Posterior vena cava (tissue), 2 donors: ENCODE measurements at places on chromosomes 13 and 19. TPM values are rescaled to one million over a fixed set of nuclear protein-coding genes. Genes with fewer than 3 reads are reported as not detected.

The KLK2 gene
- total RNA-seq, result not detected

The ZNF846 gene
- 13.5 TPM for total RNA-seq

DNA sequence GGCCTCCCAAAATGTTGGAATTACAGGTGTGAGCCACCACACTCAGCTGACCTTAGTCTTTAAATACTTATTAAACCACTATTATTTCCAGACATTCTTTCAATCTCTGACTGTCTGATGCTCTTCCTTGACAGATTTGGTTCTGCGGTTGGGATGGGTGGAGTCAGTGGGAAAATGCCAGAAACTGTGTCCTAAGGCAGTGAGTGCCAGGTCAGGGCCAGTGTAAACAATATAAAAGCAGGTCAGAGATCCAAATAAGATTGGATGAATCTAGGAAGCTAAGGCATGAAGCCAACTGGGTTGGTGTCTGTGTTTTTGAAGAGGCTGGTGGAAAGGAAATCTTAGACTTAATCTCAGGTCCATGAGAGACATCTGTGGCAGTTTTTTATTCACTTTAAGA is 74.7 kb downstream of the KLF5 start:
- no peak for DNase-seq

DNA sequence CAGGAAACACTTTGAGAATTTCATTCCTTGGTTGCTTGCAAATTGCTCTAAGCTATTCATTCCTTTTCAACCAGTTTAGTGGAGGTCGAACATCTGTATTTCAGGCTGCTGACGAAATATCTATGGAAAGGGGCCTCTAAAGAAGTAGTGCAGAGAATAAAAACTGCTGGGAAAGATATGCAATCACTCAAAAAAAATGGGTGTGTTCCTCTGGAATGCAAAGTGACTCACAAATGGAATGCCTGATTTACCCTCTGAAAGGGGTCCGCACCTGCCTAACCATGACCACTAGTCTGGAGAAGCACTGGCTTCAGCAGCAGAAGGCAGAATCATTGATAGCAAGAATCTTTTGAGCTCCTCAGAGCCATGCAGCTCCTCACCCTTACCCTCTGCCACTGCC is 129.4 kb downstream of the PCDH9 start:
- no peak for DNase-seq

DNA sequence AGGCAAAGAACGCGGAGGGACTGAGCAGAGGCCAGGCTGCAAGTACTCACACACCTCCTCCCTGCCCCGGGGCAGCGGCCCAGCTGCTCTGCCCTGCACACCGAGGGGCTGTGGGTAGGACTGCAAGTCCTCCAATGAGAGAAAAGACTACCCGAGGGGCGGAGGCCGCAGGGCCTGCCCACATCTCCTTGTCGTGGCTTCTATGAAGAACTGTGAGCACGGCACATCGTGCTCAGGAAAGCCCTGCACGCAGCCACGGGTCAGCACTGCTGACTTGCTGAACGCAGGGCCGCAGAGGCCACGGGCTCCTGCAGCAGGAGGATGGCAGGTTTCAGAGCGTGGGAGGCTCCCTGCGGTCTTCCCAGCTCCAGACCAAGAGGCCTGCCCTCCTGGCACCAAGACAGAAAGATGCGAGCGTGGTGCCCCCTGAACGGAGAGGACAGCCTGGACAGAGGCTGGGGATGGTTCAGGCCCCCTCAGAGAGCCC is 37.4 kb downstream of the CEBPG start:
- DNase-seq, result no peak

GRCh38 chr13:40352802-40353562 is 313.5 kb downstream of the FOXO1 start:
- DNase-seq, result no peak

DNA sequence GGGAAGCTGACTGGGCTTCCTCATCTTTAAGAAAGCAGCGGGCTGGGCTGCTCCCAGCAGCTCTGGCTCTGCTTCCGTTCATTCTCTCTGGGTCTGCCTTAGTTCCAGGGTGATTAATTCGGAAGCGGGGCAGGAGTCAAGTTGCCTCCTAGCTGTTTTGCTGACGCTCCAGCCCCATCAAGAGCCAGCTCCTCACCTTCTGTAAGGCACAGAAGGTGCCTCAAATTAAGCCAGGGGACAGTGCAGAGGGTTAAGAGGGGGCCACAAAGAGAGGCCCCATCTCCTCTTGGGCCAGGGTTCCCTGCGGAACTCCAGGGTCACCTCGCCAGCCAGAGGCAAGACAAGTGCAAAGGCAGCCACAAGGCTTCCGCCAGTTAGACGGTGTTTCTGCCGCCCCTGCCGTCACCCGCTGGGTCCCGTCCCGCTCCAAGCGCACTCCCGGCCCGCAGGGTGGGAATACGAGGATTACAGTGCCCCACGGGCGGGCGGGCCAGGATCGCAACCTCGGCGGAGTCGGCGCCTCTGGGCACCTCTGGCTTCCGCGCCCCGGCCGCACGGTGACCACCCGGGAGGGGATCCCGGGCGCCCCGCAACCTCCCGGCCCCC is 508 bp downstream of the SLC15A1 start:
- no peak for DNase-seq

GRCh38 chr13:64993514-64994164 is 2236.5 kb downstream of the PCDH9 start:
- DNase-seq, result no peak

DNA sequence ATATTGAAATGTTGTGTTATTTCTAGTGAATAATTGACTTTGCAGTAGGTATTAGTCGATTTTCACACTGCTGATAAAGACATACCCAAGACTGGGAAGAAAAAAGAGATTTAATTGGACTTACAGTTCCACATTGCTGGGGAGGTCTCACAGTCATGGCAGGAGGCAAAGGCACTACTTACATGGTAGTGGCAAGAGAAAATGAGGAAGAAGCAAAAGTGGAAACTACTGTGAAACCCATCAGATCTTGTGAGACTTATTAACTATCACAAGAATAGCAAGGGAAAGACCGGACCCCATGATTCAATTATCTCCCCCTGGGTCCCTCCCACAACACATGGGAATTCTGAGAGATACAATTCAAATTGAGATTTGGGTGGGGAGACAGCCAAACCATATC is 9.9 kb upstream of the C5AR2 start:
- DNase-seq, result no peak

DNA sequence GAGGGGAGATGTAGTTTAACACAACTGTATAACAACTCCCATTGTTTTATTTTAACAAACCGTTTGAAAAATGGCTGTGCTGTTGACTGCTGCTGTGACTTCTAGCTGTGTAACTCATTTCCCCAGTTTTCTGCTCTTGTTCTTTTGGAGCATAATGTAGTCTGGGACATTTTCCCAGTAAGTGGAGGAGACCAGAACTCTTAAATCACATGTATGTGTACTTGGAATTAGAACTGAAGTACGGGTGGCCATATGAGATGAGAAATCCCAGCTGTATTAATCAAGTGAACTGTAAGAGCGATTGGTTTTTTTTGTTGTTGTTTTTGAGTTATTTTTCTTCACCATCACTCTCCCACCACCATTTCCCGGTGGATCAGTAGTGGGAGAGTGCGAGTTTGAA is 49.4 kb upstream of the RNF113B start:
- DNase-seq, result no peak

GRCh38 chr13:30725326-30726085 is 9.8 kb upstream of the ALOX5AP start:
- DNase-seq, result no peak

GRCh38 chr19:16345457-16345856 is 20.8 kb downstream of the KLF2 start:
- DNase-seq, result no peak

DNA sequence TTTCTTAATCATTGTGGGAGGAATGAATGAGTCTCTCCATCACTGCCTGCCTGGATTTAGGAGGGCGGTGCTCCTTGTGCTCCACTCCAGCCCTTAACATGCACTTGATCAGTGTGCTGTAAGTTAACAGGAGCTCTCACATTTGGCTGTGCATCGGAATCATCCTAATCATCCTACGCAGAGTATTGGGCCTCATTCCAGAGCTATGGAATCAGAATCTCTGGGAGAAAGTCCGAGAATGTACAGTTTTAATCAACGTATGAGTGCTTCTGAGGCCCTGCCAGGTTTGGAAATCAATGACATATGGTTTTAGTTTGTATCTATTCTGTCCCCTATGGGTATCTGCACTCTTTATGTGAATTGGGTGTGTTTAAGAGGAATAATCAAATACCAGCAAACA is 34.9 kb upstream of the DCLK1 start:
- DNase-seq, result no peak

- DNase-seq, result no peak
Observed at GRCh38 chr19:48858984-48859710, 9.3 kb downstream of the PLEKHA4 start.
